ENCODE measurements at places on chromosomes 13 and 19.

DNA sequence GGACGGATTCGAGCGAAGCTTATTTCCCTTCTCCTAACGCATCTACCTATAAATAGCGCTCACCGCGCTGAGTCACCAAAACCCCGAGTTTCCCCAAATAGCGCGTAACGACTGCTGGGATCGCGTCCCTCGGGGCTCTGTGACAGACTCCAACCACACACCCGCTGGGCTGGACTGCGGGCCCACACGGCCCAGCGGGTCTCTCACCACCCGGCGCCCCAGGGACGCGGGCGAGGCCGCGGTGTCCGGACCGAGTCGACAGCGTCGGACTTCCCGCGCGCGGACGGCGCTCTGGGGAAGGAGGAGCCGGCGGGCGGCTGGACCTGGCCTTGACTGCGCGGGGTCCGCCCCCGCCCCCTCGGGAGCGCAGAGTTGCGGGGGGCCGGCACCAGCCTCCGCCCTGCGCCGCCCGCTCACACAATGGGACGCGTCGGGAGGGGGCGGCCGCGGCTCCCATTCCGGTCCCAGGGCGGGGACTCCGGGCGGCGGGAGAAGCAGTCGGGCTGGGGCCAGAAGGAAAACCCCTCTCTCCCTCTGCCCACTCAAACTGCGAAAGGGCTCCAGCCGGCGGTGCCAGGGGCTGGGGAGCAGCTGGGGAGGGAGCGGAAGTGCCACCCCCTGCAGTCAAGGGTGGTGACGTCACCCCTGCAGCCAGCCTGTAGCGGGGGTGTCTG, 108.8 kb downstream of the KCNRG start:
- peak; percentile 87 for DNase-seq

DNA sequence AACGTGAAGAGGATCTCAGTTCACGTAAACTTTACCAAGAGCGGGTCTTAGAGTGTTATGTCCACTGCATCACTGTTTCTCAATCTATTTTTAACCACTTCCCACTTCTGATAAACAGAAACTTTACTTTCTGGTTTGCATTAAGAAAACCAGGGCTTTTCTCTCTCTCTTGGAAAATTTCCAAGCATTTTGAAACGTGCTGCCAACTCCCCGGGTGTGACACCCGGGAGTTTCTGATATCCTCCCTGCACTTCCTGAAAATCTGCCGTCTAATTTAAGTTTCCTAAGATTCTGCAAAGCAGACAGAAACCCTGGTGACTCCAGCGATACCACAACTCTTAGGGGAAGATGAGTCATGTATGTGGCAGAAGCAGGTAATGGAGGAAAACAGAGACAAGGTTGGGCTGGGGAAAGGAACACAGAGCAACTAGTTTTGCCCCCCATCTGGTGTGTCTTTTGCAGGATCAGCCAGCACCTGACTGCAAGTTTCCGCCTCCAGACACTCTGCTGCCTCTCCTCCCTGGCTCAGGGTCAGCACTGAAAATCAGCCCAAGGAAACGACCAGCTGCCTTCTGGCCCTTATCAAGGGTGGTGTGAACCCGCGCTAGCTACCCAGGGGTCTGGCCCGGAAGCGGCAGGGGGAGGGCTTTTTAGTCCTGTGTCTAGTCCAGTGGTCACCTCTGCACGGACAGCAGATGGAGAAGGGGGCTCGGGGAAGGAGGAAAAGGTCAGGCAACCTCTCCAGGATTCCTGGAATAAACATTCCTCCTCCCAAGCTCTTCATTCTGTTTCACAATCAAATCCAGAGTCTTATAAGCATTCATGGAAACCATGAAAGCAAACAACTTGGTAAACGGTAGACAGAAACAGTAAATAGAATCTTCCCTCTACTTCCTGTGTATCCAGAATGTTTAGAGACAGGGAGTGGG, 11.3 kb upstream of the FFAR2 start:
- DNase-seq: no peak

- no peak for DNase-seq
These were observed 32.7 kb downstream of the TMEM255B start for GRCh38 chr13:113791761-113792160.

DNA sequence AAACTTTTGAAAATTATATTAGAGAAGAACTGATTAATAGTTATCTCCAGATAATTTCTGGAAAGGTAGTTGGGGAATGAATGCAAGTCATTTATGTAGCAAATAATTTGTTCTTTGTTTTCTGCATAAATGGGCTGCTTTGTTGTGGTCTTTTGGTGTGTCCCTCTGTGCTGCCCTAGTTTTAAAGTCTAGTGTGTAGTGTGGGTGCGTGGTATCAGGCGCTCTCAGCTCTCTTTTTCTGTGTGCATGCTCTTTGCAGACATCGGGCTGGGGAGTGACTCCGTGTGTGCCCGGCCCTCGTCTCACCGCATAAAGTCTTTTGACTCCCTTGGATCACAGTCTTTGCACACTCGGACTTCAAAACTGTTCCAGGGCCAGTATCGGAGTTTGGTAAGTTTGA, 94.5 kb downstream of the ARHGEF7 start:
- DNase-seq: no peak

- peak; percentile 93 for DNase-seq
These were observed 124.5 kb downstream of the ABCC4 start for GRCh38 chr13:95176611-95177259.

DNA sequence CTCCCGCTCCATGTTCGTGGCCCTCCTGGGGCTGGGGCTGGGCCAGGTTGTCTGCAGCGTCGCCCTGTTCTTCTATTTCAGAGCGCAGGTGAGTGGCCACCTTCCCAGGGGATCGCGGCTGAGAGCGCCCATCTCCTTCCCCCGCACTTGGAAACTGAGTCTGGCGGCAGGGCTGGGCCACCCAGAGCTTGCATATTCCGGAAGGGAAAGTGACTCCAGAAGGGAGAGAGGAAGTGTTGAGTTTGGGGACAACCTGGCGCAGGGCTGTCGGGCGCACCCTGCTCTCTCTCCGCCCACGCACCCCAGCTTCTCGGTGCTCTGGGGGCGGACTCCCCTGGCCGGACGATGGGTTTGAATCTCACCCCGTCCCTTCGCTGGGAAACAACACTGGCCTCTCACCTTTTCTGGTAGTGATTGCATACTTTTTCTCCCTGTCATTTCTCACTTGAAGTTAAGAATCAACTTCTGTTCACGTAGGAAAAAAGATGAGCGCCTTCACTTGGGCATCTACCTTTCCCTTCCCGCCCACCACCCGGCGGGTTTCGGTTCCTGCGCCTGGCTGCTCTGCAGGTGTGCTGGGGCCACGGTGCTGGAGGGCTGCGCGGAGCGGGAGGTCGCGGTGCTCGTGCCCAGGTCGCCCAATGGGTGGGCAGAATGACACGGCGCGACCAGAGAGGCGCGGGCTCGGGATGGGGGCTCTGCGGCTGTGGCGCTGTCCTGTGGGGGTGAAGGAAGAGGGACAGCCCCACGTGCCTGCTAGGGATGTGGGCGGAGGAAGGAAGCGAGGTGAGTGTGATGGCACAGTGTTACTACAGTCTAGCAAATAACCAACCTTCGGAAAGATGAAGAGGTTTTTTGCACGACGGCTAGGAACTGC, 721 bp downstream of the TNFSF11 start:
- no peak for DNase-seq

DNA sequence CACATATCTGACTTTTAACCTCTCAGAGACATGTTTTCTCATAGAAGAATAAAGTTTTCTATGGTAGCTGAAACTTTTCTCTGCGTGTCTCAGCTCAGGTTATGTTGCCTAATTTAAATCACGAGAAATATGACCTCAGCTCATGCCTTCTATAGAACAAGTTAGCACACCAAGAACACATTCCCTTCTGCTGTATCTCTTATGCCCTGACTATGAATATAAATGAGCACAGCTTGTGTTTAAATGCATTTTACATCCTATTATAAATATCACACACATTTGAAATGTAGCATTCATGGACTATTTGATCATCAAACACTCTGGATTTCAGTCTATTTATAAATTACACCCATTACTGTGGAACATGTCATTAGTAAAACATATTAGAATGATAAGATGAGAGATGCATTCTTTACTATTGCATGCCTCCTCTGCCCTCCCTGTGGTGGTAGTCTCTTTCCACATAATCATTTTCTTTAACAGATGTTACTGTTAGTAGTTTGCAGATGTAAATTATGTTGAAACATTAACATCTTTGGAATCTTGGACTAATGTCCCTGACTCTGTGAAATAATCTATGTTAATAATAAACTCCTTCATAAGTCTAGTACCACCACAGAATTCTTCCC, 2044.9 kb upstream of the PCDH20 start:
- DNase-seq: peak; percentile 4

GRCh38 chr13:95246292-95247082, 54.8 kb downstream of the ABCC4 start:
- DNase-seq: no peak

GRCh38 chr19:29315556-29316190, 102.7 kb upstream of the UQCRFS1 start:
- DNase-seq: no peak

DNA sequence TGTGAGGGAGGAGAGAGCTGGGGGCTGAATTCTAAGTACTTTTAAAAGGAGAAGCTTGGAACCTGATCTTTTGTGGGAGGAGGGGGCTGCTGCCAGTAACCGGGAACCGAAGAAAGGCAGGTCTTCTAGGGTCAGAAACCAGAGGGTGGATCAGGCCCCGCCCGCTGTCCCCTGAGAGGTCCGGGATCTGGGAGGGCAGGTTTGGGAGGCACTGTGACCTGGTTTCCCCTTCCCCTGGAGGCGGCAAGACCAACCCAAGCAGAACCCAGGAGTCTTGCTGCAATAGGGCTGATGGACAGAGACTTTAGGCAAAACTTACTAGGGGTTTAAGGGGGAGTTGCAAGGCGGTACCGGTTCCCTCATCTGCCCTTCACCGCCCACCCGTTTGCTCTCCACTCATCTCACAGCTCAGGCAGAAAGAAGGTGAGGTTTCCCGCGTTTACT, 707 bp upstream of the KLK8 start:
- no peak for DNase-seq

DNA sequence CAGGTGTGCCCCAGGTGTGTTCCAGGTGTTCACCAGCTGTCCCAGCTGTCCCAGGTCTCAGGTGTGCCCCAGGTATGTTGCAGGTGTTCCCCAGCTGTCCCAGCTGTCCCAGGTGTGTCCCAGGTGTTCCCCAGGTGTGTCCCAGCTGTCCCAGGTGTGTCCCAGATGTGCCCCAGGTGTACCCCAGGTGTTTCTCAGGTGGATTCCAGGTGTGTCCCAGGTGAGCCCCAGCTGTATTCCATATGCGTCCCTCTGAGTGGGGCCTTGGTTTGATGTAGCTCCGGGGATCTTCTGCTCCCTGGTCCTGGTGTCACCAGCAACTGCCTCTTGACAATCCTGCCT, 719 bp upstream of the GRK1 start:
- no peak for DNase-seq

GRCh38 chr19:4742723-4743646, 19.3 kb upstream of the DPP9 start:
- no peak for DNase-seq

DNA sequence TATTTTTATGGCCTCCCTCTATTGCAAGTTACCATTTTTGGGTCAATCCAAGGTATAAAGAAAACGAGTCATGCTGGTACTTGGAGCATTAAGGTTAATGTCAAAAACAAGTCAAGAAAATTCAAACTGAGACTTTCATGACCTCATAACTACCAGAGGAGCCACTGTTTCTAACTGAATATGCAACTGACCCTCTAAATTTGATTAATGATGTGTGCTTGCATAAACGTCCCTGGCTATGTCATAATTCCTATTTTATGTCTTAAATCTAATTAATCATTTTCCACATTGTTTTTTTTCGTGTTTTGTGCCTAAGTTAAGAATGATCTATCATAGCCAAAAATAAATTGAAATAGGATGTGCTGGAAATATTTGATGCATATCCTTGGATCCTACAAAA, 396.7 kb upstream of the GPC6 start:
- DNase-seq: no peak

DNA sequence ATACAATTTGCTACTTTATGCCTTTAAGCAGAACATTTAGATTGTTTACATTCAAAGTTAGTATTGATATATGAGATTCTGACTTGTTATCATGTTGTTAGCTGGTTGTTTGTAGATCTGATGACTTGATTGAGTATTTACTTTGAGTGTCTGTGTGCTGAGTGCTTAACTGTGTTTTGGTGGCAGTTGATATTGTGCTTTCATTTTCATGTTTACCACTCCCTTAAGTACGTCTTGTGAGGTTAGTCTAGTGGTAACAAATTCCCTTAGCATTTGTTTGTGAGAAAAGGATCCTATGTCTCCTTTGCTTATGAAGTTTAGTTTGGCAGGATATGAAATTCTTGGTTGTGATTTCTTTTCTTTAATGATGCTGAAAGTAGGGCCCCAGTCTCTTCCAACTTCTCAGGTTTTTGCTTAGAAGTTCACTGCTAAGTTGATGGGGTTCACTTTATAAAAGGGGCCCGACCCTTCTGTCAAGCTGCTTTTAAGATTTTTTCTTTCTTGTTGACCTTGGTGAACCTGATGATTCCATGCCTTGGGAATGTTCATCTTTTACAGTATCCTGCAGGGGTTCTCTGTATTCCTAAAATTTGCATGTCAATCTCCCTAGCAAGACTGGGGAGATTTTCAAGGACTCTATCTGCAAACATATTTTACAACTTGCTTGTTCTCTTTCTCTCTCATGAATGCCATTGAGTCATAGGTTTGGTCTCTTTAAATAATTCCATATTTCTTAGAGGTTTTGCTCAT, 1095.4 kb upstream of the PCDH20 start:
- DNase-seq: no peak

DNA sequence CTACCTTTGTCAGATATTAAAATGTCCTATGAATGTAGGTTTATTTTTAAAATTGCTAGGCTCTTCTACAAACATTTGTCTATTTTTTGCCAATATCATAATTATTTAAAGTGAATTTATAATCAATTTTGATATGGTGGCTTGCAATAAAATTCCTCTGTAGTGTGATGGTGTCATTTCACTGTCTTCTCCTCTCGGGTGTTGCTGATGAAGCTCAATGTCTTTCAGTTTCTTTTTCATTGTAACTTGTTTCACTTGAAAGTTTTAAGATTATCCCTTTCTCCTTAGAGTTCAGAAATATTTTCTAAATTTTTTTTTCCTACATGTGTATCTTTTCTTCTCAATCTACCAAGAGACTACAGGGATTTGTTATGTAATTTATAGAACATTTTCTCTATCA, 267.1 kb upstream of the EDNRB start:
- DNase-seq: no peak

GRCh38 chr19:55189403-55189835, 9.3 kb upstream of the SYT5 start:
- peak; percentile 96 for DNase-seq

- no peak for DNase-seq
These were observed at the start of gene PDE4A for GRCh38 chr19:10420444-10421239. Gene PDE4A (plus strand): TSS chr19:10420538. CDS start chr19:10420765, 227 bp downstream.
